ENCODE measurements at places on chromosomes 13 and 19.

- no peak for DNase-seq
These were observed 47.5 kb upstream of the ZNF43 start for GRCh38 chr19:21883516-21883915.

GRCh38 chr13:113002206-113002912 is 33.3 kb downstream of the MCF2L start:
- DNase-seq, result no peak

DNA sequence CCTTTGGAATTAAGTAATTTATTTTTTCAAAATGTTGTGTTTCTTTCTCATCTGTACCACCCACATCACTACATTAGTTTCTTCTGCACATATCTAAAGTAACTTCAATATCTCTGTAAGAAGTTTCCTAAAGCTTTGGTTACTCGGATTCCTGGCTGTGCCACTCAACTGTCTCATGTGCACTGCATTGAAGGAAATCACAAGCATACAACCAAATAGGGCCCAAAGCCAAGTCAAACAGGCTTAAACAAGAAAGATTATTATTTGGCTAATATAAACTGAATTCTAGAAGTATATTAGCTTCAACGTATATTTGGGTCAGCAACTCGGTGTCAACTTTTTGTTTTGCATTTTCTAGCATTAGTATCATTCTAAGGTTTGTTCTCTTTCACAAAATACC is 1647.6 kb upstream of the SPRY2 start:
- no peak for DNase-seq

GRCh38 chr13:47897411-47898050 is 103.5 kb downstream of the SUCLA2 start:
- no peak for DNase-seq

DNA sequence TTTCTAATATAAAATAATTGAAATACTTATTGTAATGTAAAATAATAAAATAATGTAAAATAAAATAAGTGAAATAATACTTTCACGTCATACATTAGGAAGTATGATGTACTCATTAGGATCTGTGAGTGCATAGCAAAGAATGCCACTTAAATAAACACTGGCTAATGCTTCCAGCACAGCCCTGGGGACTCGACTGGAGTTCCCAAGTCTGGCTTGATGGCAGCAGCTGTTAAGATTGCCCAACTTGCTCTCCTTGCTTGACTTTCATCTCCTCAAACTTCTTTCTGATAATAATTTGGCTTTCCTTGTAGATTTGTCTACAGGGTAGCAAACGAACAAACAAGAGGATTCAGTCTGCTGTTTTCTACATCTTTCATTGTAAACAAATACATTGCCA is 191.9 kb downstream of the COG6 start:
- no peak for DNase-seq

All from activated CD8-positive, alpha-beta T cell treated with anti-CD3 and anti-CD28 coated beads for 36 hours (primary cell).